ENCODE measurements at places on chromosomes 13 and 19.
A peak's percentile ranks its signal among the peaks of the same experiment; 100 is the strongest.

DNA sequence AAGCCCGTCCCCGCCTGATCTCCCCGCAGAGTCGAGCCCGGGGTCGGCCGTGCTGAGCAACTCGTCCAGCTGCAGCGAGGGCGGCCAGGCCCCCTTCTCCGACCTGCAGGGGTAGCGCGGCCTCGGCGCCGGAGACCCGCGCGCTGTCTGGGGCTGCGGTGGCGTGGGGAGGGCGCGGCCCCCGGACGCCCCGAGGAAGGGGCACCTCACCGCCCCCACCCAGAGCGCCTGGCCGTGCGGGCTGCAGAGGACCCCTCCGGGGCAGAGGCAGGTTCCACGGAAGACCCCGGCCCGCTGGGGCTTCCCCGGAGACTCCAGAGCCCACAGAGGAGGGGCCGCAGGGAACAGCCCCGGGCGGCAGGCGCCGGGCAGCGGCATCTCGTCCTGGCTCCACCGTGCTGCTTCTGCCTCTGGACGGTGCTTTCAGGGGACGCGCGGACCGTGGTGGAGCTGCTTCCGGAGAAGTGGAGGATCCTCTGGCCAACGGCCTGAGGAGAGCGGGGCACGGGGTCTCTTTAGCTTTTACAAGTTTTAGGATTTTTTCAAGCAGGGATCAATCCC lies 8.8 kb upstream of the F7 start:
- DNase-seq = no peak

DNA sequence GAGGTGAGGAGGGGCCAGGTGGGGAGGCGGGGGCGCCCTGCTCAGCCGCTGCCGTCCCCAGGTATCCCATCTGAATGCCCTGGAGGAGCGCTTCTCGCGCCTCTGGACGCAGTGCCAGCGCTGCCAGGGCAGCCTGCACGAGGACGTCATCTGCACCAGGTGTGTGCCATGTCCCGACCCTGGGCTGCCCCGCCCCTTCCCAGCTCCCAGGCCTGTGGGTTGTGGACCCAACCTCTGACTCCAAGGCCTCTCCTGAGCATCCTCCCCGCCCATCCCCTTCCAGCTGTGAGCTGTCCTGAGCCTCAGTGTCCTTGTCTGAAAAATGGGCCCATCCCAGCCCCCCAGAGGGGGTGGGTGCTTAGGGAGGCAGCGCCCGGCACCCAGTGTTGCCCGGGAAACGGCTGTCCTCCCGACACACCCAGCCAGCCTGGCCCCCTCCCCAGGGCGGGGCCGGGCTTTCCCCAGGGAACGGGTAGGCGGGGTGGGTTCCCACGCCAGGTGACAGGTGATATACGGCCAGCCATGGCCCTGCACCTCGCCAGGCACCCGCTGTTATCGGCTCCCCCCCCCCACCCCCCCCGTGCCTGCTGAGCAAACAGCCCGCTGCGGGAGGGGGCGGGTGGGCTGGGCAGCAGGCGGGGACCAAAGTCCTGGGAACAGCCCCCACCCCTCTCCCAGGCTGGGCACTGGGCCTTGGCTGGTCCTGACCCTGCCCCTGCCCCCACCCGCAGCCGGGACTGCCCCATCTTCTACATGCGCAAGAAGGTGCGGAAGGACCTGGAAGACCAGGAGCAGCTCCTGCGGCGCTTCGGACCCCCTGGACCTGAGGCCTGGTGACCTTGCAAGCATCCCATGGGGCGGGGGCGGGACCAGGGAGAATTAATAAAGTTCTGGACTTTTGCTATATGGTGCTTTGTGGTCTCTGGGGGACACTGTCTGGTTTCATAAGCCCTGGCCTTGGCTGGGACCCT lies 1.3 kb upstream of the SPIB start:
- DNase-seq = peak; percentile 85

GRCh38 chr19:17183271-17183761 lies 31.8 kb upstream of the USE1 start:
- DNase-seq = no peak

GRCh38 chr13:102815788-102816187 lies 16.9 kb downstream of the BIVM start:
- DNase-seq = no peak

GRCh38 chr13:54263868-54264267 lies 1235.3 kb downstream of the OLFM4 start:
- DNase-seq = no peak

- peak; percentile 65 for DNase-seq
Observed at GRCh38 chr13:97212601-97213040, 9.5 kb upstream of the MBNL2 start.

DNA sequence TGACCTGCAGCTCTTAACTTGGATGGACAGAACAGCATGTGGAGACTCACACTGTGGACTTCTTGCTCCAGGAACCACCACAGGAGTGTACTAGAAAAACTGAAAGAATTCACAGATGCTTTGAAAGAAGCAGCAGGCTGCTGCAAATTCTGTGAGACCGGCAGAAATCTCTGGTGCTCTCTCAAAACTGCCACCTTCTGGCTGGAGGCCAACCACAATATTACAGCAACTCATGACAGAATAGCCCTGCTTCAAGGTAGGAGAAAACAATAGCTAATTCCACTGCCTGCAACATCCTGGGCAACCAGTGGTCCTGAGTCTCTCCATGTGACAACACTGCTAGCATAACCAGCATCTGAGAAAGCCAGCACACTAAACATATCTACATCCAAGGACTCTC lies 26.9 kb downstream of the CDK8 start:
- DNase-seq = no peak

DNA sequence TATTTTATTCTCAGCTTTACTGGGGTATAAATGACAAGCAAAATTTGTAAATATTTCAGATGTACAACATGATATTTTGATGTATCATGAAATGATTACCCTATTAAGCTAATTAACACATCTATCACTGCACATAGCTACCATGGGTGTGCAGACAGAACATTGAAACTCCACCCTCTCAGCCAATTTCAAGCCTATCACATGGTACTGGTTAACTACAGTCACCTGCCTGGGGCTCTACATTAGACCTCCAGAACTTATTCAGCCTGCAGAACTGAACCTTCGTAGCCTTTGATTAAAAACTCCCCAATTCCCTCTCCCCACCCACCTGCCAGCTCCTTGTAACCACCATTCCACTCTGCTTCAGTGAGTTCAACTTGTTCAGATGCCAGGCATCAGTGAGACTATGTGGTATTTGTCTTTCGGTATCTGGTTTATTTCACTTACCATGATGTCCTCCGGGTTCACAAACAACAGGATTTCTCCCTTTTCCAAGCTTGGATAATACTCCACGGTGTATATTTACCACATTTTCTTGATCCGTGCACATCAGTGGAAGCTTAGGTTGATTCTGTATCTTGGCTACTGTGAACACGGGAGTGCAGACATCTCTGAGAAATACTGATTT lies 19.2 kb downstream of the RAB20 start:
- no peak for DNase-seq

DNA sequence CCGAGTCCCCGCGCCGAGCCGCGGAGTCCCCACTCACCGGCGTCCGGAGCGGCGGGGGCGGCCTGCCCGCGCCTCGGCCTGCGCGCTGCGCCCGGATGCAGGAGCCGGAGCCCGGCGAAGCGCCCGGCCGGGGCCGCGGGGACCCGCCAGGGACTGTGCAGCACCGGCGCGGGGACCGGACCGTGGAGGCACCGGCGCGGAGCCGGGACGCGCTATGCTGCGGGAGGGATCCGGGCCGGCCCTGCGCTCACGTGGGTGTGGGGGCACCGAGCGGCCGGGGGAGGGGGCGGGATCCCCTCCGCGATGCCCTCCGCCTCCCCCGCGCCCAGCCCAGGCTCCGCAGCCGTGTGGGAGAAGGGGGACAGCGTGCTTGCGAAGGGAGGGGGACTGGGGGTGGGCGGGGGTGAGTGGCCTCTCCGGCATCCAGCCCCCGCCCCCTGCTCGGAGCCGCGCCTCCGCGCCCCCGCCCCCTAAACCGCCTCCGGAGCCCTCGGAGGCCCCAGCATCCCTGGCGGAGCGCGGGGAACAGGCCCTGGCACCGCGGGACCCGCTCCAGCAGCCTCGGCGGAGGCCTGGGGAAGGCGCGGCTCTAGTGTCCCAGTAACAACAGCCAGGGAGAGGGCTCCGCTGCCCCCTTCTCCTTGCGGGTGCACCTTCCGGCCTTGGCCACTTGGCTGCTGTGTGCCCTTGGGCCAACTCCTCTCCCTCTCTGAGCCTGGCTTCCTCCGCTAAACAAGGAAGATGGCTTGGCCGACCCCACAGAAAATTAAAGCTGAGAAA lies at the start of gene SLC1A6:
TSS of gene SLC1A6 (minus strand) at position 389 of the 780 bp plus-strand sequence. CDS start 6,954 bp downstream, outside the sequence.
- peak; percentile 74 for DNase-seq

DNA sequence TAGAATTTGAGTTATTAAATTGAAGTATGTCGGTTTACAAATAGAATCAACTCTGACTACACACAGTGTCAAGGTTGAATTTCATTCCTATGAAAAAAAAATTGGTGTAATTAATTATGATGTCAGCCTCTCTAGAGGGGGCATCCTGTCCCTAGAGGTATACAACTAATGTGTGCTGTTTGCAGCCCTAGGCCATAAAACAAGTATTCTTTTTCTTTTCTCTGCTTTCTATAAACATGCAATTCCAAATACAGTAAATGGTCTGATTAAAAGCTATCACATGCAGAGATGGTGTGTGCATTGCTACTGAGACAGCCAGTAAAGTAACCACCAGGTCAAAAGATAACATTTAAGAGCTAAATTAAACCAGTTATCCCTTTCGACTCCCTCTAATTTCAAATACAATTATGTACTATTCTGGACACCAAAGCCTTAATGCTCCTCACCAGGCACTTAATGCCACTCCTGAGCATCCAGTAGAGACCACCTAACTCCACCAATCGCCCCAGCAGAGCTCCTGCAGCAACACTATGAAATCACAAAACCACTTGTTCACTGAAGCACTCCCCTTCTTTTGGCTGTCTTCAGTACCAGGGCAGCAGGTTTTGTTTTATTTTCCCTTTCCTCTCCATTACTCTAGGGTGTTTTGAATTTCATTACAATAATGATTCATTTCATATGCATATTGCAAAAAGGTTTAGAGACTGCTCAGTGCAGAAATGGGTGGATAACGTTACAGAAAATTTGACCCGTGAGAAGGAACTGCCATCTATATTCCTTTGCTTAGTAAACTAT lies 426.9 kb downstream of the PCDH9 start:
- DNase-seq = no peak

DNA sequence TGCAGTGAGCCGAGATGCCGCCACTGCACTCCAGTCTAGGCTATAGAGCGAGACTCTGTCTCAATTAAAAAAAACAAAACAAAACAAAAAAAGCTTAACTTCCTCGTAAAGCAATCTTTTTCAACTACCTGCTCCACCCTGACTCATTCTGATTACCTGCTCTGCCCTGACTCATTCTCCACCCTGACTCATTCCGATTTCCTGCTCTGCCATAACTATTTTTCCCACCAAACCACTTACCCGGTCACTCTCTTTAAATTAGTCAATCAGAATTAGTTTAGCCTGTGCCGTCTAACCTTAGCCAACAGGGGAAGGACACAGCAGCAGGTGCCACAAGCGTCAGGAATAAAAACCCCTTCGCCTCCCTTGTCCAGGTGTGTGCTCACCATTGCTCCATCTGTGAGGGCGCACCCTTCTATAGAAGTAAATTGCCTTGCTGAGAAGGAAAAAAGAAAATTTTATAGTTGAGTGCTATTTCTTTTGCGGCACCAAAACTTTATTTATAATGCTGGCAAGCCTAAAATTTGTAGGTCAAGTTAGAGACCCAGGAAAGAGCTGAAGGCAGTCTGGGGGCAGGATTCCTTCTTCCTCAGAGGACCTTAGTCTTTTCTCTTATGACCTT lies 1.7 kb upstream of the IFT88 start:
- DNase-seq = no peak

DNA sequence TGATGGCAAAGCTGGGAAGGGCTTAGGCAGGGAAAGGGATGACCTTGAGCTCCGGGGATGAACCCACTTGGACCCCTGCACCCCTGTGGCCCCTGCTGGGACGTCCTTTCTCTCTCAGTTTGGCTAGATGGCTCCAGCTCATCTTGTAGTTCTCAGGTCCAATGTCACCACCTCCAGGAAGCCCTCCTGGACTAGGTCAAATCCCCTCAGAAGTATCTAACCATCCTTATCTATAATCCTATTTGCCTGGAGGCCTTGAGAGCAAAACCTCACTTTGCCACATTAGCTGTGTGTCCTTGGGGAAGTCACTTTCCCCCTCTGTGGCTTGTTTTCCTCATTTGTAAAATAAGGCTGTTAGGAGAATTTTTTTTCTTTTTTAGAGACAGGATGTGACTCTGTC lies 42.7 kb upstream of the NFIC start:
- no peak for DNase-seq

- DNase-seq = no peak
Observed at GRCh38 chr13:20410726-20411125, 114.9 kb downstream of the CRYL1 start.

GRCh38 chr13:42544246-42544926 lies 29.6 kb upstream of the TNFSF11 start:
- no peak for DNase-seq

DNA sequence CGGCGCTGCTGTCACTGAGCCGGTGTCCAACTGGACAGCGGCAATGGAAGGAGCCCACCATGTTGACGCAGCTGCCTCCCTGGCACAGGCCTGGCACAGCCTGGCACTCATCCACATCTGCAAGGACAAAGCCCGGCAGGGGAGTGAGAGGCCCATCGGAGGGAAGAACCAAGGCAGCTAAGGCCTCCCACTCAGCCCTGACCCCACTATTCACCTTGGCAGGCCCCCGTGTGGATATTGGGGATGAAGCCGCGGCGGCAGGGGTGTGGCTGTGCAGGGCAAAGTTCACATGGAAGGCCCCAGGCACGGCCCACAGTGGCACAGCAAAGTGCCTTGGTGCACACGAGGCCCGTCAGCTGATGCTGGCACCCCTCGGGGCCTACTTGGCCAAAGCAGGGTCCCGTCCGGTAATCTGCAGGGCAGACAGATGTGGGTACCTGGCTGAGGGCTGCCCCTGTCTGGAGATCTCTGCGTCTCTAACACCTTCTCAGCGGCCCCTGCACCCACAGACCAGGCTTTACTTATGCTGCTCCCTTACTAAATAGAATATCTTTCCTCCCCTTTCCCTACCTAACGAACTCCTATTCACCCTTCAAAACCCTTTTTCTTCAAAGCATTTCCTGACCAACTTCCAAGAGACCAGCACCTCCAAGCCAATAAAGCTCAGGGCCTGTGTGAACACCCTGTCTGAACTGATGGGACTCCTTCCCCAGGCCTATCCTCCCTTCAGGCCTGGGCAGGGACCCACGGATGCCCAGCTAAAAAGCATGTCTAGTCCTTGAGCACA lies 7.5 kb downstream of the FBN3 start:
- no peak for DNase-seq

Measured in NCI-H526 (cell line).